ENCODE measurements at places on chromosomes 2 and 18. TPM values are rescaled to one million over a fixed set of nuclear protein-coding genes. Genes with fewer than 3 reads are reported as not detected.

DNA sequence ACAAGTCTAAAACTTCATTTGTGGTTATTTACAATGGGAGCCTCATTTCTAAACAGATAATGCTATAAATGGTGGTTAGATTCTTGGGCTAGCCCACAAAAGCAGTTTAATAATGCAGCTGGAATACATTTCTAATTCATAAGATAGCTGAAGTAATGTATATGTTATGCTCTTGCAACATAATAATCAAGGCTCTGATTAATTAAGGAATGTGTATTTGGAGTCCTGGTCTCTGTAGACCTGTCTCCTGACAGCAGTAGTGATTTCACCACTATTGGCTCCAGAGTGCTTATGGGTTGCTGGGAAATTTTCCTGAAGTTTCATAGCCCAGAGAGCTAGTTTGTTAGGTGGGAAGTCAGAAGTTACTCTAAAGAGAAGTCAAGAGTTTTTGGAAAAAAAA is 21.3 kb upstream of the CDC42EP3 start:
- no peak for ATAC-seq

GRCh38 chr2:179861416-179862067 is at the start of gene ZNF385B:
ZNF385B (minus strand) TSS chr2:179861612.
- ATAC-seq, result peak; percentile 7

- ATAC-seq, result no peak
Observed at GRCh38 chr2:12683457-12684100, 33.2 kb upstream of the TRIB2 start.

GRCh38 chr2:238231251-238231793 is 8.5 kb downstream of the HES6 start:
- peak; percentile 62 for ATAC-seq

GALR1 gene
- not detected for total RNA-seq

DNA sequence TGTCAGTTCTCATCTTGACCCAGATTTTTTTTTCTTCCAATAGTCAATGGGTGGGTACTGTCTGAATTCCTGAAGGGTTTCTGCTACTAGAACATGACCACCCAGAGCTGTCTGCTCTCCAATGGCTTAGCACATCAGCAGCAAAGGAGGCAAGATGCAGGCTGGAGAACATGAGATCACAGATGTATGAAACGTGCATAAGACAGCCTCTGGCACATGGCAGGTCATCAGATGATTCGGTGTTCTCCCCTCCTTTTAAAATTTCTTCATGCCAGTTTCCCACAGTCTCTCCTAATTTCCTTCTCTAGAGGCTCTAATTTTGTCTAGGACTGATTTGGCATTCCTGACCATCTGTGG is 359.3 kb upstream of the TNP1 start:
- no peak for ATAC-seq

- ATAC-seq, result no peak
Observed at GRCh38 chr2:146209842-146210275, 1635.0 kb upstream of the ACVR2A start.

RAX gene
- not detected for total RNA-seq

ACVR1 gene
- total RNA-seq, result 12.6 TPM

DNA sequence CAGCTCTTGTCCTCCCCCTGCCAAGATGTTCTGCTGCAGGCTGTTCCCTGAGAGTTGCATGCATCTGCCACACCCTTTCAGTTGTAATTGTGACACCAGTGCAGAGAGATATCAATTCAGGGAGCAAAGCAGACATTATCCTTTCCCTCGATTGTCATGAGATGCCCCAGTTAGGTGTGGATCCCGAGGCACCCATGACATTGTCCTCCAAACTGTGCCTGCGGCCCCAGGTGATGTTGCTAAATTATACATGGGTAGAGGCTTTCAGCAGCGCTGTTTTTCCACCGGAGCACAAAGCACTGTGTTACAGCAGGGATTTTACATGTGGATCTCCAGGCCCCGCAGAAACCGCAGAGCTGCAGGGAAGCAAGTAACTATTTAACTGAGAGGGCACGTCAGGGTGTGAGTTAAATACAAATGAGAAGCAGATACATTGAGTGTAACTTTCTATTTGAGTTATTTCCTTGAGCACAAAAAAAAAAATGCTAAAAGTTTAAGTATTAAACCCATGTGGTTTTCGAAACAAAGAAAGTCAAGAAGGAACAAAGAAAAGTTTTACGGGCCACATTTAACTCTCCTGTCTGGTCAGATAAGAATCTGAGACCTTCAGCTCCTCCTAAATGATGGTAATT is 90.3 kb upstream of the BCL2L11 start:
- no peak for ATAC-seq

- ATAC-seq, result no peak
Observed at GRCh38 chr2:6966446-6966940, 49.3 kb downstream of the RNF144A start.

DNA sequence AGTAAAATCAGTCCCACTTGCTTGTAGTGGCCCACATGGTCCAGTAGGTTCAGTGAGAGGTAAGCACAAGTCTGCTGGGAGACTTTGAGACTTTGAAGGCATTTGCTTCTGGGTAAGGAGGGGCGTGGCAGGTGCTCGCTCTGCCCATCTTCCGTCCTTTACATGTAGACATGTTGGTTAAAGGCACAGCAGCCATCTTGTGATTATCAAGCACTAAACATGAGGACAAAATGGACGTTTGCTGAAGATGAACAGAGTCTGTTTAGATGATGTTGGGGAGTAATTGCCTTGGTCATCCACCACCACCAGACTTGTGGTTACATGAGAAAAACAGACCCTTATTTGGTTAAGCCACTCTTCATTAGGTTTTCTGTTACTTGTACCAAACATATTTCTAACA is 252.8 kb upstream of the PARD3B start:
- no peak for ATAC-seq

PRSS56 gene
- not detected for total RNA-seq

CIB4 gene
- total RNA-seq, result not detected

MYO1B gene
- total RNA-seq, result 65.2 TPM

GRCh38 chr18:46772357-46772756 is 15.5 kb upstream of the ST8SIA5 start:
- ATAC-seq, result no peak

TFCP2L1 gene
- 36.5 TPM for total RNA-seq

DNA sequence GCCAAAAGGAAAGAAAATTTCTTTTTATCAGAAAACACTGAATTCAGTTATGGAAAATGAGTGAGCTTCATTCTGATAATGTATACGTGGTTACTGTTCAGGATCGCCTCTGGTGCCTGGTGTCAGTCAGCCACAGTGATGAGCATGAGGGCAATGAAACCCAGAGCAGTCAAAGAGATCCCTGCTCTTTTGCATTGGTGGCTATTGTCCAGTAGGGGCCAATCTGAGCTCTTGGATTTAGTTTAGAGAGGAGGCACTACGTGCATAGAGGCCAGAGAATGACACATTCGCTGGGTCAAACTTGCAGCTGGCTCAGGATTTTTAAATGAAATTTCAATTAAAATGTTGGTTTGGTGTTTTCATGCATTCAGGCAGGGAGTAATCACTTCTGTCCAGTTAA is 522.9 kb downstream of the TMEM182 start:
- no peak for ATAC-seq

- no peak for ATAC-seq
Observed at GRCh38 chr2:110905217-110905616, 172.8 kb downstream of the ACOXL start.

INHBB gene
- 0.72 TPM for total RNA-seq
